ENCODE measurements at places on chromosomes 11 and 22.
A peak's percentile ranks its signal among the peaks of the same experiment; 100 is the strongest.

DNA sequence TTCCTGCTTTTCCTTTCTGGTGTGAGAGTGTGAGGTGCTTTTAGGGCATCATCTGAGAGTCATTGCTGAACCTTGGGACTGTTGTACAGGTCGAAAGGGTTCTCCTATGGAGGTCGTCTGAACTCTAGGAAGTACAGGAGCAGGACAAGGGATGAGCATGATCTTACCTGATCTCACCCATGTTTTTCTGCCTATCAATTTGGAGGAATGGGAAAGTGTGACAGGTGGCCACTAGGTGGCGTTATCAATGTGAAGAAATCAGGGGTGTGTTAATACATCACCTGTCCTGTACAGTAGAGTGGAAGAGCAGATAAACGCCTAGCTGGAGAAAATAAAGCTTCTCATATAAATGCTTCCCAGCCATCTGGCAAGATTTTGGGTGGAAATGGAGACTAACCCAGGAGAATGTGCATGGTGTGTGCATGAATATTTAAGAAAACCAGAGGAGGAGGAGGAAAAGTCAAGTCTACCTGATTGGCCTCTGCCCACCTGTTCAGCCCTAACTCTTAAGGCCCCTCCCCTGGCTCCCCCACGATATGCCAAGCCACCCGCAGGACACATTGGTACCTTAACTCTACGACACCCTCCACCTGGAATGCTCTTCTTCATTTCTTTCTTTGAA is 72.0 kb upstream of the NARS2 start:
- peak; percentile 29 for DNase-seq

- DNase-seq, result peak; percentile 45
These were observed 26.2 kb upstream of the SLC37A2 start for GRCh38 chr11:125036933-125037332.

GRCh38 chr22:49307481-49307830 is 520.2 kb downstream of the BRD1 start:
- DNase-seq, result no peak

DNA sequence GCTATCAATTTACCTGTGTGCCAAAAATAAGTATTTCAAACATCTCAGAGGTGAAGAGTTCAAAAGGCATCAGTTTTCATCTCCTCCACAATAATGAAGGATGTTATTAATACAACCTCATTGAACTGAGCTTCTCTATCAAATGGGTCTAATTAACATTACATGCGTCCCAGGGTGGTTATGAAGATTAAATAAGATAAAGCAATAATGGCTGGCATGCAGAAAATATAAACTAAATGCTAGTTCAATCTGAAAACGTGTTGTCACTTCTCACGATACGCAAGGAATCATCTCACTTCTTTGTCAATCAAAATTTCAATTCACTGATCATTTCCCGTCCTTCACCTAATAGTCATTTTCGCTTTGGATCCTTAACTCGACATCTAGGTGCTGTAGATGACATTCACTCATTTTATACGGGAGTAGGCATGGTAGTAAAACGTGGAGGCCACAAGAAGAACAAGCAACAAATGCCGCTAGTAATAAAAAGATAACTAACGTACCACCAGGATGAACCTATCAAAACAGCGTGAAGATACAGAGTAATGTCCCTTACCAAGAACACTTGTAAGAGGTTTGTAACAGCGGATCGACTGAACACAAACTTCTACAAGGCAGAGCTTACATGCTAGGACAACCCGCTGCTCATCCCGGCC is 918 bp downstream of the CHORDC1 start:
- DNase-seq, result no peak

GRCh38 chr22:46913351-46913750 is 150.9 kb downstream of the TBC1D22A start:
- no peak for DNase-seq

DNA sequence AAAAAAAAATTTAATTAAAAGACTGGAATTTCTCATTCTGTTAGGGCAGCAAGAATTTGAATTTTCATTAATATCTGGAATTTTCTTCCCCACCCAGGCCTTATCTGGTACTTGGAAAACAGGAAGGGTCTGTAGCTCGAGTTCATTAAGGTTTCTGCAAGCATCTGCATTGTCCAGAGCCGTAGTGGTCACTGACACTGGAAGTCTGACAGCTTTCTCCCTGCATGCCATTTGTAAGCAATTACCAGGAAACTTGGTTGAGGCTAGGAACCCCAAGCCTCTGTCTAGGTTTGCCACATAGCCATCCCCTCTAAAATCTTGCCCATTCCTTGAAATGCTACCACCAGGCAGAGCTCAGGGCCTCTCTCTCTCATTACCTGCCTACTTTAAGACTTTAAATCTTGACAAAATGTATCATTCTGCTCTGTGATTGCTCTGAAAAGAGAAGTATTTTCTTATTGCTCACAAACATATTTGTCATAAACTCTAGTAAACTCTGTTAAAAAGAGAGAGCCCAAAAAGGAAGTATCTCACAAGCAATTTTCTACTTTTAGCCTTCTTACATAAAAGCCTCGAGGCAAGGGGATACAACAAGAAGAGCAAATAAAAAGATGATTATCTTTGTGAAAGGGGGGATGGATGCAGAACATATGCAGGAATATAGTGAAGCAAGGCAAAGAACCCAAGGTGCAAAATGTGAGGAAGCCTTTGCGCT is 5.5 kb upstream of the PGM2L1 start:
- no peak for DNase-seq

DNA sequence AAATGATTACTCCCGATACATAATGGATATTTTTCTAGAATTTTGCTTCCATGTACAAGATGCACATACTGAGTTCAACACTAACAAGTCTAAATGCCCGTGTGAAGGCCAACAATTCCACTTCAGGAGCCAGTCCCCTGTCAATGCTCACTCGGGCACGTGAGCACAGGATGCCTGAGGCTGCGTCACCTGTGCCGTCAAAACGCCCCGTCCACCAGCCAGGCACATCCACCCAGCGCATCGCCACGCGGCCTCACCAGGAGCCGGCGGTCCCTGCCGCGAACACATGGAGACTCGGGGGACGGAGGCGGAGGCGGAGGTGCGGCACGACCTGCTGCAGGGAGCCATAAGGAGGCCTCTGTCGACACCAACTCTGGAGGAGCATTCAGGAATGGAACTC is 9.8 kb downstream of the TOLLIP start:
- DNase-seq, result no peak

DNA sequence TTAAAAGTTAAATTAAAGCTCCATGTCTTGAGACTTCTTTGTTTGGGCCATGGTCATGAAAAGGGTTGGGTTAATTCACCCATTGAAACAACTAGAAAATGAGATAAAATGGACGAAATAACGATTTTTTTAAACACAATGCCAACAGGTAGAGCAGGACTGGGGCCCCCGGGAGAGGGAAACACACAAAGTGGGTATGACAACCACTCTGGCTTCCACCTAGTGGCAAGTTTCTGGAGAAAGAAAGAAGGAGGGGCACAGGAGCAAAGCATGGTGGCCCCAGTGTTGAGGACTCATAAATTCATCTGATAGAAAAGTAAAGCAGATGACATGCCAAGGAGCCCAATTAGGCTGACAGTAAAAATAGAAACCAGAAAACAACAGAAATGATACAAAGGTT is 68.4 kb downstream of the MYEOV start:
- DNase-seq, result no peak

DNA sequence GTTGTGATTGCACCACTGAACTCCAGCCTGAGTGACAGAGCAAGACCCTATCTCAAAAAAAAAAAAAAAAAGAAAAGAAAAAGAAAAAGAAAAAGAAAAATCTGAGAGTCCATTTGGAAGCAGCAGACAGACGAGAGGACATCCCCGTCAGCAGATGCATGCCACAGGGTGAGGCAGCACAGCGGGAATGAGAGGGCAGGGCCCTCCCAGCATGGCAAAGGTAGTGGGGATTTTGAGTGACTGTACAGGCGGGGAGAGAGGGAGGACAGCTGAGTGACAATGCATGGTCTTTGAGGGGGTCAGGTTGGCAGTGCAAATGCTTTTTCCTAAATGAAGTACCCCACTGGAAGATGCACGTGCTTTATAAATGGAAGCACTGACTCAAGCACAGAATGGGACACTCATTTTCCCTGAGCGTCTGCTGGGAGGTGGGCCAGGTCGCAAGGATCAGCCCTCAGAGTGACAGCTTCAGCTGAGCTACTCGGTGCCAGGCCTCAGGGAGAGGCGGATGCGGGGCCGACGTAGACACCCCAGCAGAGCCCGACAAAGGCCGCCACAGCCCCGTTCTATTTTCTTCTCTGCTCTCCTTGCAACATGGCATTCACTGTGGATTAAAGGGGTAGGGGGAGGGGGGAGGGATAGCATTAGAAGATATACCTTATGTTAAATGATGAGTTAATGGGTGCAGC is 113.5 kb downstream of the SHANK2 start:
- no peak for DNase-seq

DNA sequence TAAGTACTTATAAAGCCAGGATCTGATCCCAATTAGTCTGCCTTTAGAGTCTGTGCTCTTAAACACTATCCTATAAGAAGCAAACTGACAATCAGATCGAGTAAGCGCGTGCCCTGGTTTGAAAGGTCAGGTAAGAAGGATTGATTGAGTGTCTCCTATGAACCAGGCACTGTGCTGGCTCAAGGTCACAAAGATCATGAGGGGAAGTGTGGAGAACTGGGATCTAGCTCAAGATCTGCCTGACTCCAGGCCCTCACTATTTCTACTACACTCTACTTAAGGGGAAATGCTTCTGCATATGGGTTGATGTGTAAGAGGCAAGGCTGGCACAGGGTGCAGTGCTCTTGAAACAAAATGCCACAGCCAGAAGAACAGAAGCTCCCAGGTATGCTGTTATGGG is 77.0 kb downstream of the ME3 start:
- DNase-seq, result peak; percentile 20

- DNase-seq, result no peak
These were observed 106.1 kb upstream of the PARVA start for GRCh38 chr11:12271241-12271640.

DNA sequence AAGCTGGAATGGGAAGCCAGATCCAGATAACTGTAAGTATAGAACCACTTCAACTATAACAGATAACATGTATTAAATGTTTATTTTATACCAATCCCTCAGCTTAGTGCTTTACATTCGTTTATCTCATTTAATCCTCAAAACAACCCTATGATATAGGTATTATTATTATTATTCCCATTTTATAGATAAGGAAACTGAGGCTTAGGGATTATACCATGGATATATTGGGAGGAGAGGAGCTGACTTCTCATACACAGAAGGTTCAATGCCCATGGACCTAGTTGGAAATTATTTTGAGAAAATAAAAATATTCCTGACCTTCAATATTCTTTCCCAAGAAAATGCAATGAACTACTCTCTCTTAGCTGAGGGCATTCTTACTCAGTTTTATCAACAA is 140.4 kb upstream of the C11orf58 start:
- DNase-seq, result no peak

DNA sequence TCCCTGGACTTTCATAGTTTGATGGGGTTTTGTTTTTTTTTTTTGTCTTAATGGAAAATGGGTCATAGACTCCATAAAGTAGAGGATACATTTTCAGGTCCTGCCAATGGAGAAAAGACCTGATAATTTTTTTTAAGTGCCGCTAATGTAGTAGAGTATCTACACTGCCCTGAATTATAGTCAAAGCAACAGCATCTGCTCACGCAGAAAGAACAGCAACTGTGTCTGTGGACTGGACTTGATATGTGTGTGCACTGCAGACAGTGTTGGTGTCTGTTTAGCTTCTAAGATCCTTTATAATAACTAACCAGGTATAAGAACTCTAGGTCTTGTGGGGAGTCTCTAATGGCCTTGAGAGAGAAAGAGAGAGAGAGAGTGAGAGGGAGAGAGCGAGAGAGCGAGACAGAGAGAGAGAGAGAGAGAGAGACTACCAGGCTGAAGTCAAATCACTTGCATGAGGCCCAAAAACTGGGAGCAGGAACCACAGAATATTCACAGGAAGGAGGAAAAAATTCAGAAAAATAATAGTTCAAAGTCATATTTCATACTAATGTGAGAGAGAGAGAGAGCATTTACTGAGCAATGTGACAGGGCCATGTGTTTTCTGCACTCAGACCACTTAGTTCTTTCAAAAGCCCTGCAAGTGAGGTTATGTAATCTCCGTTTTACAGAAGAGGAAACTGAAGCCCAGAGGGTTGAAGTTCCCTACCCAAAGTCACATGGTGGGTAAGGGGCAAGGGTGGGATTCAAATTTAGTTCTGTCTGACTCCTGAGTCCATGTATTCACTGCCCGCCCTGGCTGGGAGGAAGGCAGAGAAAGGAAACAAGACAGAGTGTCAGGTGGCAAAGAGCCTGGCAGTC is 8.6 kb upstream of the MIAT start:
- DNase-seq, result peak; percentile 60

DNA sequence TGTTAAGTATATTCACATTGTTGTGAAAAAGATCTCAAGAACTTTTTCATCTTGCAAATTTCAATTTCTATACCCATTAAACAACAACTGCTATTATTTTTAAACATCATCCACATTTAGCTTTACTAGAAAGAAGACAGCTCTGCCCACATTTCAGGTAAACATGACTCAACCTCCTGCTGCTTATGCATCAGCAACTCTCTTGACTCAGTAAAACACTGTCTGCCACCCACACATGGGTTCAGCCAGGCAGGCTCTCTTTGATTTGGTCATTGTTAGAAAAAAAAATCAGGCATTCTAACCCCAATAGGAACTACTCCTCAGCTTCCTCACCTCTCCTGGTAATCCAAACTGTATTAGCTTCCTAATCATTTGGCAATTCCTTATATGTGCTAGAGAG is 5.1 kb upstream of the ENDOD1 start:
- DNase-seq, result no peak

DNA sequence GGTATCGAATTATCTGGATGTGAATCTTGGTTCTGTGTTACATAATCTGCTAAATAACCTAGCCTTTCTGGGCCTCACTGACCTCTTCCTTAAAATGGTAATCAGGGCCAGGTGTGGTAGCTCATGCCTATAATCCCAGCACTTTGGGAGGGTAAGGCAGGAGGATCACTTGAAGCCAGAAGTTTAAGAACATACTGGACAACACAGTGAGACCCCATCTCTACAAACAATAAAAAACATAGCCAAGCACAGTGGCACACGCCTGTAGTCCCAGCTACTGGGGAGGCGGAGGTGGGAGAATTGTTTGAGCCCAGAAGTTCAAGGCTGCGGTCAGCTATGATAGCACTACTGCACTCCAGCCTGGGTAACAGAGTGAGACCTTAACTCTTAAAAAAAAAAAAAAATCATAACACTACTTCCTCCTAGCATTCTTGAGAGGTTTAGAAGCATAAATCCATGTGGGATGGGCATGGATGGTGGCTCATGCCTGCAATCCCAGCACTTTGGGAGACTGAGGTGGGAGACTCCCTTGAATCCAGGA is 72.5 kb downstream of the C11orf65 start:
- DNase-seq, result no peak
